ENCODE measurements at places on chromosomes 4 and X.
A peak's percentile ranks its signal among the peaks of the same experiment; 100 is the strongest.

- no peaks in the 10 kb centered on the region for H3K27me3 ChIP-seq
- H3K4me1 ChIP-seq, result no peaks in the 10 kb centered on the region
- no peak overlapping the region for H3K27ac ChIP-seq
- H3K36me3 ChIP-seq, result no peaks in the 10 kb centered on the region
Measured at GRCh38 chr4:127250577-127250976, 382.2 kb upstream of the INTU start.

DNA sequence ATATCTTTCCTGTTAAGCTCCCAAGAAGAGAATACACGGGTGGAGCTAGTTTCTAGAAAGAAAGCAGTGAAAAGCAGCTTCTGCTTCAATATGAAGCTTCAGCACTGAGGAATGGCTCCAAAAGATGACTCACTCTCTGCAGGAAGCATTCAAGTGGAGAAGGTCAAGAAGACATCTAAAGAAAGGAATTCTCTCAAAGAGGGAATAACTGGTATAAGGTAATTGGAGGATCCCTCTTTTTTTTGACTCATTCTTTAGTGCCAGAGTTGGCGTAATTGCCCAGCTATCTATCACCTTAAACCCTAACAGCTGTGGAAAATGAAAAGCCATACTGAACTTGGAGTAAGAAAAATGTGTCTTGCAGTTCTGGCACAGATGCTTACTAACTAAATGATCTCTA lies 3.5 kb downstream of the EDA2R start:
- no peak for DNase-seq
- H3K36me3 ChIP-seq, result no peaks in the 10 kb centered on the region
- H3K4me3 ChIP-seq, result no peak overlapping the region
- H3K27ac ChIP-seq, result no peak overlapping the region
- H3K4me1 ChIP-seq, result no peaks in the 10 kb centered on the region
- no peaks in the 10 kb centered on the region for H3K27me3 ChIP-seq

DNA sequence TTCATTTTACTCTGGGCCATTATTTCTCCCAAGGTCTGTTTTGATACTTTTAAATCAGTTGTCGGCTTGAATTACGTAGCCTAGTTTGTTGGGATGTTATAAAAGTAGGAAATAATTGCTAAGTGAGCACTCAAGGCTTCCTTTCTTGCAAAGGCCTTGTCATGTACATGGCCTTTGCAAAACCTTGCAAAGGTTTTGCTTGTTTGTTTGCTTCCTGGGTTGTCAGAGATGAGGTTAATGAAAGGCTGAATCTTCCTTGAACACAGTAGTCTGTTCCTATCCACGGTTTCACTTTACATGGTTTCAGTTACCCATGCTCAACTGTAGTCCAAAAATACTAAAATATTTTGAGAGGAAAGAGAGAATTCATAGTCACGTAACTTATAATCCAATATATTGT lies 113.5 kb downstream of the NAA11 start:
- no peak for DNase-seq
- no peaks in the 10 kb centered on the region for H3K27me3 ChIP-seq

DNA sequence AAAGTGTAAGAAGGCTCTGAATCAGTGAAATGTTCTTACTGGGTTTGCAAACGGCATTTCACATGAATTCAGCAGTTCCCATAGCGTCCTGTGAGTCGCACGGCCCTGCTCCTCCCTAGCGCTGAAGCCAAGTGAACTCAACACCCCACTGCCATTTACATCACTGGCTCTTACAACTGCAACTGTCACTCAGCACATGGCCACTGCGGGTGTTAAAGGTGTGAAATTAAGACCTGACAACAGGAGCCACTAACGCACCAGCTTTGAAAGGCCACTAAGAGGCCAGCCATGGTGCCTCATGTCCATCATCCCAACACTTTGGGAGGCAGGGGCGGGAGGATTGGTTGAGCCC lies 31.7 kb downstream of the RNF212 start:
- no peak overlapping the region for H3K27ac ChIP-seq
- no peaks in the 10 kb centered on the region for H3K36me3 ChIP-seq
- H3K4me3 ChIP-seq, result no peak overlapping the region
- no peaks in the 10 kb centered on the region for H3K4me1 ChIP-seq

DNA sequence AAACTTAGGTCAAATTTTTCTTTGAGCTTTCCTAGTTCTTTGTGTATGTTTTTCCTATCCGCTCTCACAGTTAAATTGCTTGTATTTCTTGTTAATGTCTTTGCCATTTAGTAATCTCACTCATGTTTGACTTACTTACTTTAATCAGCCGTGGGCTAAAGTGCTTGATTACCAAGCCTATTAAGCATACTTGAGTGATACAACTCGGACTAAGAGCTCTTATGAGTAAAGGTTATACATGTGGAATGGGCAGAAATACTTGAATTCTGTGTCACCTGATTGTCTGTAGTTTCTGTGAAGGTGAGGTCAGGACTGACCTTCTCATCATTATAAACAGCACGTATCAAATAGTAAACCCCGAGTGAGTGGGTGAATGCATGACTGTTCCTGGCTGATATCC lies 664.5 kb downstream of the PDHA2 start:
- no peaks in the 10 kb centered on the region for H3K27me3 ChIP-seq
- DNase-seq, result no peak

DNA sequence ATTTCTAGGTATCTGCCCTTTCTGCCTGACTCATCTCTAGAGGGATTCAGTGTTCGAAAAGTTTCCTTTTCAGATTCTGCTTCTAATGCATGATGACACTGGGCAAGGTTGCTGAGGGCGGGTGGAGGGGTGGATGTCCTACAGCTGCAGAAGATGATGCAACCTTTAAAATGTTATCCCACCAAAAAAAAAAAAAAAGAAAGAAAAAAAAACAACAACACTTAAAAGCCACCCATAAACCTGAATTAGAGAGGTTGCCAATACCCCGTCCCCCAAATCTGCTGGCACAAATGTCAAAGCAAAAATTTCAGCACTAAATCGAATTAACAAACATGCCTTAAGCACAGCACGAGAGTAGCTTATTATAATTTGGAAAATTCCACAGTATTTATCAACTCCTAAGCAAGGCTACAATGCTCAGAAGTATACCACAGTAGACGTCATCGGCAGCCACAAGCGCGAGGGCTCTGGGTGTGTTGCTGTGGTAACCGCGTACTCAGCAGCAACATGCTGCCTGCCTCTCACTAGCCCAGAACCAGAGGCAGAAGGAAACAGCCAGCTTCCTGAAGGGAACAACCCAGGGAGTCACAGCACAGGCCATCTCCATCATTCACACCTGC lies 167.5 kb upstream of the MAP3K15 start:
- H3K36me3 ChIP-seq, result peaks cover 32% of the 10 kb centered on the region
- DNase-seq, result peak; percentile 59
- no peak overlapping the region for H3K4me3 ChIP-seq
- peak overlapping the region; percentile 87 for H3K27ac ChIP-seq
- H3K4me1 ChIP-seq, result peaks cover 53% of the 10 kb centered on the region
- H3K27me3 ChIP-seq, result no peaks in the 10 kb centered on the region

DNA sequence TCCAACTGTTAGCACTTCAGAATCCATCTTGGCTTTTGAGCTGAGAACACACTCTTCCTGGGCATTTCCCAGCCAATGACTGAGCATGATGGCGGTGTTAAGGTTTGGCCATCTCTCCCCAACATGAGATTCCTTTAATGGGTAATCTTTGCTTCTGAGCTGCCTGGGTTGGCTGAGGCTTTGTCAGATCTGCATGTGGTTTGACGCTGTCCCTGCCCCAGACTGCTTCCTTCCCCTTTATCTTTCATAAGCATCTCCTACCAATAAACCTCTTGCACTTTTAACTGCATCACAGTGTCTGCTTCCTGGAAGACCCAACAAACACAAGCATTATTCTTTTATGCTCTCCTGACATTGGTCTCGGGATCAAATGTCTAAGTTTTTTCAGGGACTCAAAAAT lies 31.5 kb upstream of the DIPK2B start:
- peak; percentile 47 for DNase-seq
- H3K36me3 ChIP-seq, result no peaks in the 10 kb centered on the region
- H3K27ac ChIP-seq, result no peak overlapping the region
- peaks cover 12% of the 10 kb centered on the region for H3K4me1 ChIP-seq
- H3K27me3 ChIP-seq, result no peaks in the 10 kb centered on the region

DNA sequence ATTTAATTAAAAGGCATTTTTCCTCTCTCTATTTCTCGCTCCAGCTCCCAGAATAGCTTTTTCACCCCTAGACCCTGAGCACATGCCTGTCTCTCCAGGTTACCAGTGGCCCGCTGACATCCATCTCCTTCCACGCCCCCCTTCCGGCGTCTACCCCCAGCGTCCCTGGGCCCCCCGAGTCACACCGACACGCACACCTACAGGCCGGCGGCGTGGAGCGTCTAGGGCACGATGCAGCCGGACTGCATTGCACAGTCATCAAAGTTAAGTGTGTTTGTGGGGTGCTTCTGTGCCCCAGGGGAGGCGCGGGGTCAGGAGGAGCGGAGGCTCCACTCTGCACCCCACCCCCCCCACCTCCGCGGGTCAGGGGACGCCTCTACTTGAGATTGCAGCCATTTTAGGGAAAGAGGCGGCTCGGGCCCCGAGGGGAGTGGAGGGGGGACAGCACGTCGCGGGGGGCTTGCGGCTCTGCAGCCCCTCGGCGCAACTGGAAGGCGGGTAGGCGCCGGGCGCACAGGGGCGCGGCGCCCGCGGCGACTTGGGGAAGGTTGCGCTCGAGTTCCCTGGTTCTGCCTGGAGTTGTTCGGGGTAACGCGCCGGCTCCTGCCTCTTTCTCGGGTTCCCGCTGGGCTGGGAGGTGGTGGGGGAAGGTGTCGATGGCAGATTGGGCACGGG lies 112.7 kb downstream of the DHX15 start:
- H3K27me3 ChIP-seq, result peaks cover 34% of the 10 kb centered on the region
- no peak for DNase-seq
- peaks cover 33% of the 10 kb centered on the region for H3K4me1 ChIP-seq
- H3K36me3 ChIP-seq, result no peaks in the 10 kb centered on the region
- no peak overlapping the region for H3K27ac ChIP-seq
- peak overlapping the region; percentile 50 for H3K4me3 ChIP-seq

- no peak overlapping the region for H3K4me3 ChIP-seq
- DNase-seq, result no peak
- H3K27ac ChIP-seq, result no peak overlapping the region
Measured at GRCh38 chr4:13548059-13548983, 4.0 kb upstream of the NKX3-2 start.

DNA sequence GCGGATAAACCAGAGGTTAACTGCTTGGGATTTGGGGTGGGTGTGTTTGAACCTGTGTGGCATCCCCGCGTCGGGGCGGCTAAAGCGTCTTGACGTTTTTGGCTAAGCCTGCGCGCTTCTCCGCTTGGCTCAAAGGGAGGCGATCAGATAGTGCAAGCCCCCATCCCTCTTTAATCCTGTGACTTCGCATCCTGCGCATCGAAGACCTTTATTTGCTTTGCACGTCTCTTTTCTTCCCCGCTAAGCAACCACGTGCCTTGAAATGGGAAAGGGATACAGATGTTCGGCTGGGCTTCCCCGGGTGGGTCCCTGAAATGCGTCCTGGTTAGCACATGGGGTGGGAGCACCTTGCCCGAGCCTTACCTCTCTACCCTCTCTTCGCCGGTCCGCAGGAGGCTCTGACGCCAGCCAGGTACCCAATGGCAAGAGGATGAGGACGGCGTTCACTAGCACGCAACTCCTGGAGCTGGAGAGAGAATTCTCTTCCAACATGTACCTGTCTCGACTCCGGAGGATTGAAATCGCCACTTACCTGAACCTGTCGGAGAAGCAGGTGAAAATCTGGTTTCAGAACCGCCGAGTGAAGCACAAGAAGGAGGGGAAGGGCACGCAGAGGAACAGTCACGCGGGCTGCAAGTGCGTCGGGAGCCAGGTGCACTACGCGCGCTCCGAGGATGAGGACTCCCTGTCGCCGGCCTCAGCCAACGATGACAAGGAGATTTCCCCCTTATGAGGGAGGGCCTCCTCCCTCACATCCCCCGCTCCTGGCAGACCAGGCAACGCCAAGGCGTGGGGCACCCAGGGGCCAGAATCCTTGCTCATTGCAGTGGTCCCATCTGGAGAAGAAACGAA lies 1.5 kb downstream of the GSX2 start:
- peak overlapping the region; percentile 14 for H3K4me3 ChIP-seq
- H3K4me1 ChIP-seq, result peaks cover 42% of the 10 kb centered on the region
- DNase-seq, result no peak
- no peaks in the 10 kb centered on the region for H3K36me3 ChIP-seq
- no peak overlapping the region for H3K27ac ChIP-seq
- H3K27me3 ChIP-seq, result peaks cover 83% of the 10 kb centered on the region

GRCh38 chrX:71941776-71942175 lies 31.1 kb downstream of the NHSL2 start:
- DNase-seq, result no peak
- peaks cover 2% of the 10 kb centered on the region for H3K27me3 ChIP-seq
- H3K4me1 ChIP-seq, result no peaks in the 10 kb centered on the region
- no peak overlapping the region for H3K27ac ChIP-seq
- H3K36me3 ChIP-seq, result no peaks in the 10 kb centered on the region
- H3K4me3 ChIP-seq, result no peak overlapping the region

DNA sequence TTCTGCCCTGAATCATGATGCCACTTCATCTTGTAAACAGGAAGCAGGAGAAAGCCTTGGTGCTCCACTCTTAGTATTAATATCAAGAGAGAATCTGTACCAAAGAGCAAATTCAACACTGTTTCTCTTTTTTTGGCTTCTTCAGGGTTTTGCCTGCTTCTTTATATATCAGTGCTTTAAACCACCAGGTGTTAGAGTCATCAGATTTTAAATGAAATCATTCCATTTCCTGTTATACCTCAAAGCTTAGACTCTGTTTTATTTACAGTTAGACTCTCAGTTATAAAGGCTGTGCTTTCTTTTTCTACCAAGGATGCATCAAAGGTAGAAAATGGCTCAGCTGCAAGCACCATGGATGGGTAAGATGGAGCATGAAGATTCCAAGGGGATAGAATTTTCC lies 350.9 kb downstream of the CAMK2D start:
- H3K27me3 ChIP-seq, result no peaks in the 10 kb centered on the region
- no peaks in the 10 kb centered on the region for H3K4me1 ChIP-seq
- DNase-seq, result no peak
- no peak overlapping the region for H3K27ac ChIP-seq

- H3K27ac ChIP-seq, result no peak overlapping the region
- no peak for DNase-seq
- H3K27me3 ChIP-seq, result no peaks in the 10 kb centered on the region
- H3K4me1 ChIP-seq, result no peaks in the 10 kb centered on the region
Measured at GRCh38 chr4:189092581-189092980, 848.1 kb upstream of the FRG1 start.

DNA sequence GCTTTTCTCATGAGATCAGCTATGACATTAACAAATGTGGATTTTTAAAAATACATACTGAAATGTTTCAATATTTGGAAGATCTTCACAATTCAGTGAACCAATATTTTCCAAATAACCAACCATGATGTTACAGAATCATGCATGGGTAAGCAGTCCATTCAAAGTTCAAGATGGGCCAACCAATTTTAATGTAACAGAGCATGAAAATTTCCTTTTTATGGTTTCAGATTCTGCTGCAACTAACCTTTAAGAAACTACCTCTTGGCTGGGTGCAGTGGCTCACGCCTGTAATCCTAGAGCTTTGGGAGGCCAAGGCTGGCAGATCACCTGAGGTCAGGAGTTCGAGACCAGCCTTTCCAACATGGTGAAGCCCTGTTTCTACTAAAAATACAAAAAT lies 107.7 kb downstream of the RBM47 start:
- no peaks in the 10 kb centered on the region for H3K4me1 ChIP-seq
- H3K27ac ChIP-seq, result no peak overlapping the region
- no peaks in the 10 kb centered on the region for H3K36me3 ChIP-seq
- DNase-seq, result no peak
- H3K4me3 ChIP-seq, result no peak overlapping the region
